Mesothelial cell of epicardium (in vitro differentiated cells): ENCODE measurements at places on chromosomes 11 and 22.
A peak's percentile ranks its signal among the peaks of the same experiment; 100 is the strongest.

- H3K4me3 ChIP-seq, result no peak overlapping the region
- H3K27me3 ChIP-seq, result no peaks in the 10 kb centered on the region
- H3K27ac ChIP-seq, result no peak overlapping the region
Measured at GRCh38 chr22:37179622-37180420, 8.2 kb downstream of the C1QTNF6 start.

DNA sequence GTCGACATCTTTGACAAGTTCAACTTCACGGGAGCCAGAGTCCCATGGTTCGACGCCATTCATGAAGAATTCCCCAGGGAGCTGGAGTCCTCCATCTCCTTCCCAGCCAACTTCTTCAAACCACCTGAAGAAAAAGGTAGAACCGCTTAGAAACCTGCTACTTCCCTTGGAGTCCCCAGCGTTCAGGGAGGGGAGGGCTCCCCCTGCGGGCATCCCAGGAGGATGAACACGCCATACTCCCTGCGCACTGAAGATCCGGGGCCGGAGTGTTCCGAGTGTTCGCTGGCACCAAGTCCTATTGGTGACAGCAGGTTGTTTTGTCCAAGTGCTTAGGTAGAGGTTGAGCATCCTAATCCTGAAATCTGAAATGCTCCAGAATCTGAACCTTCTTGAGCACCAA, 51.7 kb upstream of the PRODH start:
- H3K27ac ChIP-seq, result no peak overlapping the region
- H3K27me3 ChIP-seq, result no peaks in the 10 kb centered on the region
- no peaks in the 10 kb centered on the region for H3K4me1 ChIP-seq

- H3K4me3 ChIP-seq, result no peak overlapping the region
- H3K27ac ChIP-seq, result no peak overlapping the region
- DNase-seq, result no peak
- peaks cover 15% of the 10 kb centered on the region for H3K4me1 ChIP-seq
- peaks cover 70% of the 10 kb centered on the region for H3K27me3 ChIP-seq
Measured at GRCh38 chr11:131689049-131689925, 318.9 kb downstream of the NTM start.

DNA sequence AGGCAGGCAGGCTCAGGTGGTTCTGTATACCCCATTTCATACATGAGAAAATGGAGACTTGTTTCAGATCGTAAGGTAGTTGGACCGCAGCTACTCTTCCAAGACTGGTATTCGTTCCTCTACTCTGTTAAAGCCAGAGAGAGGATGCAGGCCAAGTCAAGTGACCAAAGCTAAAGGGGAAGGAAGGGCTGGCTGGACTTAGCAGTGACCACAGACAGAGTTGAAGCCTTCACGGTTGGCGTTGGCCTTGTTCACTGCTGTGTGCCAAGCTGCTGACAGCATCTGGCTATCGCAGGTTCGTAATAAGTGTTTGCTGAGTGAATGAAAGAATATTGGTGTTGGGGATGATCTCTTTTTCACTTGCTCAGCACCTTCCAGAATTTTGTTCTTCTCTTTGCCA, 64.2 kb downstream of the PTPRJ start:
- DNase-seq, result no peak
- no peaks in the 10 kb centered on the region for H3K36me3 ChIP-seq
- H3K4me1 ChIP-seq, result peaks cover 34% of the 10 kb centered on the region
- peak overlapping the region; percentile 54 for H3K27ac ChIP-seq

- H3K36me3 ChIP-seq, result peaks cover 4% of the 10 kb centered on the region
- no peak overlapping the region for H3K4me3 ChIP-seq
- H3K27ac ChIP-seq, result peak overlapping the region; percentile 28
- peaks cover 12% of the 10 kb centered on the region for H3K4me1 ChIP-seq
- H3K27me3 ChIP-seq, result no peaks in the 10 kb centered on the region
- DNase-seq, result no peak
Measured at GRCh38 chr11:98834776-98835175, 186.0 kb upstream of the CNTN5 start.

GRCh38 chr11:72373163-72373562, 61.2 kb downstream of the CLPB start:
- H3K4me1 ChIP-seq, result peaks cover 25% of the 10 kb centered on the region
- peaks cover 7% of the 10 kb centered on the region for H3K36me3 ChIP-seq
- H3K27me3 ChIP-seq, result peaks cover 53% of the 10 kb centered on the region
- no peak for DNase-seq
- no peak overlapping the region for H3K27ac ChIP-seq
- H3K4me3 ChIP-seq, result no peak overlapping the region

DNA sequence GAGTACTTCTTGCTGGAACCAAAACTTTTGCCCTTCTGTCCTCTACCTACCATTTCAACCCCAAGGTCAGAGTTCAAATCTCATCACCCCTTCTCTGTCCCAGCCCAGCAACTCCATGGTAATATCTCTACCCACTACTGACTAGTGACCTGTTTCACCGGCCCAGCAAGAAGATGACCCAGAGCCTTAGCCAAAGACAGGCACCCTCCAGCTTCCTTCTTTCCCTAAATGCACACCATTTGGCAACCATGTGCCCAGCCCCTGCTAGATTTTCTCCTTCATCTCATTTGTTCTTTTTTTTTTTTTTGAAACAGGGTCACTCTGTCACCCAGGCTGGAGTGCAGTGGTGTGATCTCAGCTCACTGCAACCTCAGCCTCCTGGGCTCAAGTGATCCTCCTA, 14.9 kb downstream of the ARAP1 start:
- no peak for DNase-seq
- no peak overlapping the region for H3K27ac ChIP-seq
- H3K4me1 ChIP-seq, result peaks cover 36% of the 10 kb centered on the region
- no peak overlapping the region for H3K4me3 ChIP-seq

GRCh38 chr22:30408388-30409102, 11.7 kb downstream of the SEC14L2 start:
- no peak overlapping the region for H3K27ac ChIP-seq
- H3K27me3 ChIP-seq, result no peaks in the 10 kb centered on the region
- DNase-seq, result no peak

GRCh38 chr11:116397602-116398084, 375.1 kb downstream of the BUD13 start:
- H3K27me3 ChIP-seq, result peaks cover 22% of the 10 kb centered on the region
- no peaks in the 10 kb centered on the region for H3K4me1 ChIP-seq
- H3K27ac ChIP-seq, result no peak overlapping the region
- H3K36me3 ChIP-seq, result no peaks in the 10 kb centered on the region
- H3K4me3 ChIP-seq, result no peak overlapping the region

GRCh38 chr11:68872216-68873003, 30.7 kb upstream of the CPT1A start:
- no peak overlapping the region for H3K27ac ChIP-seq
- no peak for DNase-seq
- no peaks in the 10 kb centered on the region for H3K36me3 ChIP-seq
- no peak overlapping the region for H3K4me3 ChIP-seq
- H3K27me3 ChIP-seq, result peaks cover 4% of the 10 kb centered on the region
